ENCODE measurements at places on chromosomes 16 and 17.

DNA sequence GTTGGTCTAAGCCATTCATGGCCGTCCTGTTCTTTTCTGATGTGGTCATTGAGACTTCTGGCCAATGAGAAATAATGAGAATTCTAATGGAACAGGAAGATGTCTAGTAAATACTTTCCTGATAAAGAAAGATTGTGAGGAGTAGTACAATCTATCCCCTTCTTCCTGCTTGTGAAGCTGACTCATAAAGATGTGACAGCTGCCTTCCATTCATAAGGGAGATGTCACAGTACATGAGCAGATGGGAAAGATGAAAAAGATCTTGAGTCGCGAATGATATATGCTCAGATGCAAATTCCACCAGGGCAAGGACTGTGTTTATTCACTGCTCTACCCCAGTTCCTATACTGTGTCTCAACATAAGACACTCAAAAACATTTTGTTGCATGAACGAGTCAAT, 111.7 kb upstream of the FOXF1 start:
- no peak for DNase-seq

DNA sequence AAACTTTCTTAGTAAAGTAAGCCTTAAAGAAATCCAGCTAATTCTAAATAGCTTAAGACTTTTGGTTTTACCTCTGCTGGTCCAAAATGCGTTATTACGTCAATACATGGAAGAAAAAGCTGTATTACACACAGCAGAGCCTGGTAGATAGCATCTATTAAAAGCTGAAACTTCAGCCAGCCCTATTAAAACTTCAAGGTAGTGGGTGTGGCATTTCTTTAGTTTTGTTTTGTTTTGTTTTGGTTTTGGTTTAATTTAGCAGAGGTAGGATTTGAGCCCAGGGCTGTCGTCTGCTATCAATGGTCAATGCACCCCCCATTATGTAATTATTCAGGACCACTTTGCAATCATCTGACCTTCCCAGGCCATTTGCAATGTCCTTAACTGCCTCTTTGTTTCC, 318.4 kb upstream of the MAF start:
- no peak for DNase-seq

DNA sequence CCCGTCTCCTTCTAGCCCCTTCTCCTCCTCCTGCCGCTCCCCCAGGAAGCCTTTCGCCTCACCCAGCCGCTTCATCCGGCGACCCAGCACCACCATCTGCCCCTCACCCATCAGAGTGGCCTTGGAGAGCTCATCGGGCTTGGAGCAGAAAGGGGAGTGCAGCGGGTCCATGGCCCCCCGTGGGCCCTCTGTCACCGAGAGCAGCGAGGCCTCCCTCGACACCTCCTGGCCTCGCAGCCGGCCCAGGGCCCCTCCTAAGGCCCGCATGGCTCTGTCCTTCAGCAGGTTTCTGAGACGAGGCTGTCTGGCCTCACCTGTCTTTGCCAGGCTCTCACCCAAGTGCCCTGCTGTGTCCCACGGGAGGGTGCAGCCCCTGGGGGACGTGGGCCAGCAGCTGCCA, 87.9 kb downstream of the RGS9 start:
- DNase-seq = no peak

DNA sequence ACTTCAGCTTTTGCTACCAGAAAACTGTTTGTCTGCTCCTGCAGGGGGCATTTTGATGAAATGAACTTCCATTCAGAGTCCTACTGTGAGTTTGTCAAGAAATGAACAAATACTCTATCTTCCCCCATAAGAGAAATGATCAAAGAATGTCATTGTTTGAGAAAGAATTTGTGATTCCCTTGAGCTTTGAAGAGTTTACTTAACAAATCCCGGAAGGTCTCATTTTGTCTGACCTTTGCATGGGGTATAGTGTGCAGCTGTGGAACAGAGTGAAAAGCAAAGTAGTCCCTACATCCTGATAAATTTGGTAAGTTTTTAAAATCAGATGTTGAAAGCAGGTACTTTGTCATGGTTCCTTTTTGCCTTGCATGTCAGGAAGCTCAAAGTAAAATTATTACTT, 178.0 kb downstream of the ABCC12 start:
- DNase-seq = no peak

All from eye (tissue), 1 donor.